ENCODE measurements at places on chromosomes 6 and 20. TPM values are rescaled to one million over a fixed set of nuclear protein-coding genes. Genes with fewer than 3 reads are reported as not detected.

DNA sequence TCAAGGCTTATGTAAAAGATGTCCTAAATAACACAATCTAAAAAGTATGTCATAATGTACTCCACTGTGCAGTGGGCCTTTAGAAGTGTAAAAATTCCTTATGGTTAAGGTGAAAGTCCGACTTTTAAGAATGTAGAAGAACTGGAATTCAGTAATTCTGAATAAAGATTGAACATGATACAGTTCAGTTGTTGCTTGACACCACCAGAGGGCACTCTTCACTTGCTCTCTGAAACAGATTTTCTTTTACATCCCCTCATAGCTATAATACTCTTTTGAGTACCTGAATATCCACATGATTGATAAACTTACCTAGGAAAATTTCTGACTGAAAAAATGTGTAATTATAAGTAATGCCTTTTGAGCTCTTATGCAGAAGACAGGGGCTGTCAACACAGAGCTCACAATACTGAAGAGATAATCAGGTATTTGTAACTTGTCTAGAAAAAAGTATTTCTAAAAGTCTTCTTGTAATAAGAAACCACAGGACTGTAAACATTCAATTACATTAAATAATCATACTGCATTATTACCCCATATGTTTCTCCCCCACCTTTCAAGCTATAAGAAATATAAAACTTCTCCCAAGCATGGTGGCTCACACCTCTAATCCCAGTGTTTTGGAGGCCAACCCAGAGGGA lies 92.1 kb downstream of the POPDC3 start:
- DNase-seq = peak; percentile 79

DNA sequence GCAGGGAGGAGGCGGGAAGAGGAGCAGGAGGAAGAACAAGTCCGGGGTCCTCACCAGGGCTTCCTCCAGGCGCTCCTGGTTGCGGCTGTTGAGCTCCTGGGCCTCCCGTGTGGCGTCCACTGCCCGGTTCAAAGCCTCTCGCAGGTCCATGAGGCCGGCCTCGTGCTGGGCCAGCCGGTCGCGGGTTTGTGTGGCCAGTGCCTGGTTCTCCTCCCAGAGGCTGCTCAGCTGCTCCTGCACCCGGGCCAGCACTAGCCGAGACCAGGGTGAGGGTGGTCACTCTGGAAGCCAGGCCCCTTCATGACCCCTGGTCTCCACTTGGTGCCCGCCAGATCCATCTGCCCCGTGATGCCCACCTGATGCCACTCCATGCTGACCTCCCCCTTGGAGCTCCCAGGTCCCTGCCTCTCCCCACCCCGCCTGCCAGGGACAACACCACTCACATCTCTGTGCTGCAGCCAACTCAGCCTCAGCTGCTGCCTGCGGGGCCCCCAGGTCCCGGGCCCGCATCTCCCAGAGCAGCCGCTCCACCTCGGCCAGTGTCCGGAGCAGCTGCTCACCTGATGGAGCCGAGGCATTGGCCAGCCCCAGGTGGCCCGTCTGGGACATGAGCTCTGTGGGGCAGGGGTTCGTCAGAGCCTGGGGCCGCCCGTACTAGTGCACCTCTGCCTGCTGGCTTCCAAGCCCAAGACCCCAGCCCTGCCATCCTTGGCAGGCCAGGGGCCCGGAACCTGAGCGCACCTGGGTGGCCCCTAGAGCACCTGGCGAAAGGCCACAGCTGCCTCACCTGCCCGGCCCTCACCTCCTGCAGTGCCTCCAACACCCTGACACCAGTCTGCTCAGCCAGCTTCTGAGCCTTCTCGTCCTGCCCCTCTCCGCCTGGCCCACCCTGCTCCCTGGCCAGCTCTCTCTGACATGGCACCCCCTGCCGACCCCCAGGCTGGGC lies 15.9 kb downstream of the ADRM1 start:
- no peak for DNase-seq

DNA sequence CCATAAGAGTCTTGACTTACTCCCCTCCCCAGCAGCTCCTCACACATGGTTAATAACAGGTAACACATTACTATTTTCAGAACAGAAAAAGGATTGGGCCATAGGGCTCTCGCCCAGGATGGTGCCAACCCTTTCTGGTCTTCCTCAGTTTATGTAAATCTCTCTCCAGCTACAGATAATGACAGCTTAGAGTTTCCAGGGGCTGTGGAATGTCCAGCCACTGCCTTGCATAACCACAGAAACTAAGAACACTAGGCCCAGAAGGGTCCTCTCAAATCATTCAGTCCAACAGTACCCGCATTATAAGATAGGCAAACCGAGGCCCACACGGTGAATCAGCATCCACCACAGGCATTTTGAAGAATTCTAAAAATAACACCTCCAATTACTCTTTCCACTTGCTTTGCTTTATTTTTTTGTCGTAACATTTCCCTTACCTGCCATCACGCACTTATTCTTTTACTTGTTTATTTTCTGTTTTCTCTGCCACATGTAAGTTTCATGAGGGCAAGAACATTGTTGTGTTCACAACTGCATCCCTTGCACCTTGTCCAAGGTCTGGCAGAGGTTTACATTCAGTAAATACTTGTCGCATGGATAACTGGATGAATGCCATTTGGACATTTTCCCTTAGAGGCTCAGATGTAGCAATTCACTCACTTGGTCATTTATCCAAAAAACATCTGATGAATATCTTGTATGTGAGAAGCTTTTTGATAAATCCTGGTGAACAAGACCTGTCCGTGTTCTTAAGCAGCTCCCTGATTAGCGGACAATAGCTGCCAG lies 6.4 kb upstream of the SDC4 start:
- DNase-seq = peak; percentile 95

DNA sequence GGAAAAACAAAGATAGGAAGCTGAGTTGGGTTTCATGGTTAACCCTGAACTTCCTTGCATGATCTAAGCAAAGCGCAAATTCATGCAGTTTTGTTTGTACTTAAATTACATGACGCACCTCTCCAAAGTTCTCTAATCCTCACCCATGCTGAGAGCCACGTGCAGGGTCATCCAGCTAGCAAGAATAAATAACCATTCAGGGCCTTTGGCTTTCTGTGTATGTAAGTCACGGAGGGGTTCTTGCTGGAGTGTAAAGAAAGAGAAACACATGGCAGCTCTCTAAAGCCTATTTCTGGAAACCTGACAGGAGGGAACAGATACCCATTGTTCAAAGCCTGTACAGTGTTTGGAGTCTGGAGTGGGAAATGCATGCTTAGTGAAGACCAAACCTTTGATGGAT lies 171.7 kb upstream of the CCN2 start:
- DNase-seq = peak; percentile 67

The RBM24 gene
- 2.5 TPM for total RNA-seq
